Thoracic aorta (tissue), 2 donors: ENCODE measurements at places on chromosomes 3 and 15.

GRCh38 chr15:73968461-73968860 lies 23.6 kb downstream of the STOML1 start:
- DNase-seq, result no peak

DNA sequence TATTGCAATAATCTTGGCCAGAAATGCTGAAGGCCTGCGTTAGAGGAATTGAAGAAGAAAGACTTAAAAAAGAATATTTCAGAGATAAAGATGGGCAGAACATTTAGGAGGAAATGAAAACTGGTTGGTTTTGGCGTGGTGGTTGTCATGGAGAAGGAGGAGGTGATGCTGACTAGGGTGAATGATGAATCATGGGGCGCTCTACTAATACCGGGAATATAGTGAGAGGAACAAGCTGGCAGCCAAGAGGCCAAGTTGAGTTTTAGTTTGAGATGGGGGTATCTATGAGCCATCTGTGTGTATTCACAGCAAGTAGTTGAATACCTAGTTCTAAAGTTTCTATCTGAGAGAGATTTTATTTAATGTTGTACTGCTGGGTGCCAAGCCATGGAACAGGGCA lies 6.8 kb upstream of the GAP43 start:
- DNase-seq, result no peak

GRCh38 chr3:119401503-119402440 lies 61.6 kb downstream of the TMEM39A start:
- DNase-seq, result no peak

GRCh38 chr15:68646156-68646555 lies 67.4 kb downstream of the CORO2B start:
- no peak for DNase-seq

GRCh38 chr3:120174811-120175539 lies 80.7 kb upstream of the GSK3B start:
- no peak for DNase-seq

GRCh38 chr3:46707601-46708011 lies 6.4 kb downstream of the TMIE start:
- no peak for DNase-seq
